Stimulated activated CD8-positive, alpha-beta memory T cell treated with anti-CD3 and anti-CD28 coated beads, Interleukin-4, amount 100 ng/mL, for 4 hours (primary cell): ENCODE measurements at places on chromosomes 11 and 22.

DNA sequence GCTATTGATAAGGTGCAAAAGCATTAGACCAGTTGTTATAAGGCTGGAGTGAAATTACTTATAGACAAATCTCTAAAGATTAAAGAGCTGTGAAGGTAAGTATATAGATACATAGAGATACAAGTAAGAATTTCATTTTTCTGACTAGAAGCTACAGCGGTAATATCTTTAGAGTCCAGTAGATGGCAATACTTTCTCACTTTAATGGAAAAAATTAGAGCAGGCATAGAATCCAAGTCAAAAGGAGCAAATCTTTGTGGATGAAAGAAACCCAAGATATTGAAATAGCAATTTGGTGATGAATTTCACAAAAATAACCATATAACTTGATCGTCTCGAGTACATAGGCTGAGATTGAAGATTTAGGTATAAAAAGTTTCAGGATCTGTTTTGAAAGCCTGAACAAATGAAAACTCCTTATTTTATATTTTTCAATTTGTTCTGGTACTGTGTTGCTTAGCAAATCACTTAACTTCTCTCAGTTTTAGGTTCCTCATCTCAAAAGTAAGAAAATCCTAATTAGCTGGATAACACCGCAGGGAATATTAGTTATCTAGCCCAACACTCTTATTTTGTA is 81.9 kb downstream of the UVRAG start:
- no peak for DNase-seq

GRCh38 chr11:73333640-73334383 is 25.7 kb downstream of the ARHGEF17 start:
- DNase-seq = no peak

GRCh38 chr11:111469200-111469599 is 43.0 kb downstream of the BTG4 start:
- DNase-seq = no peak

GRCh38 chr11:75576017-75576416 is 14.0 kb downstream of the SERPINH1 start:
- no peak for DNase-seq

DNA sequence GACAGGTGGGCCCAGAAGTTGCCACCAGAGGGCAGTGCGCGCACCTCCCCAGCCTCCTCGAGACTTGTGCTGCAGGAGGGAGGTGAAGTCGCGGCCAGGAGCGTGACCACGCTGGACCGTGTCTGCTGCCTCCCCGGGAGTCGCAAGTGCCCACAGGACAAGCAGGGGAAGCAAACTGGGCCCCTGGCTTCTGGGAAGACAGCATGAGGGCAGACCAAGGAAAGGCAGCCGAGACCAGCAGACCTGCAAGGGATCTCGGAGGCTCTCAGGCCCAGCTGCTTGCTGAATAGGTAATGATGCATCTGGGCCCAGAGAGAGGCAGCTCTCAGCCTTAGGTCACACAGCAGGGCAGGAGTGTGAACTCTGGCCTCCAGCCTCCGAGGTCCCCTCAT is 17.0 kb upstream of the IL2RB start:
- peak; percentile 69 for DNase-seq

GRCh38 chr11:115364896-115365295 is 139.3 kb downstream of the CADM1 start:
- DNase-seq = no peak

DNA sequence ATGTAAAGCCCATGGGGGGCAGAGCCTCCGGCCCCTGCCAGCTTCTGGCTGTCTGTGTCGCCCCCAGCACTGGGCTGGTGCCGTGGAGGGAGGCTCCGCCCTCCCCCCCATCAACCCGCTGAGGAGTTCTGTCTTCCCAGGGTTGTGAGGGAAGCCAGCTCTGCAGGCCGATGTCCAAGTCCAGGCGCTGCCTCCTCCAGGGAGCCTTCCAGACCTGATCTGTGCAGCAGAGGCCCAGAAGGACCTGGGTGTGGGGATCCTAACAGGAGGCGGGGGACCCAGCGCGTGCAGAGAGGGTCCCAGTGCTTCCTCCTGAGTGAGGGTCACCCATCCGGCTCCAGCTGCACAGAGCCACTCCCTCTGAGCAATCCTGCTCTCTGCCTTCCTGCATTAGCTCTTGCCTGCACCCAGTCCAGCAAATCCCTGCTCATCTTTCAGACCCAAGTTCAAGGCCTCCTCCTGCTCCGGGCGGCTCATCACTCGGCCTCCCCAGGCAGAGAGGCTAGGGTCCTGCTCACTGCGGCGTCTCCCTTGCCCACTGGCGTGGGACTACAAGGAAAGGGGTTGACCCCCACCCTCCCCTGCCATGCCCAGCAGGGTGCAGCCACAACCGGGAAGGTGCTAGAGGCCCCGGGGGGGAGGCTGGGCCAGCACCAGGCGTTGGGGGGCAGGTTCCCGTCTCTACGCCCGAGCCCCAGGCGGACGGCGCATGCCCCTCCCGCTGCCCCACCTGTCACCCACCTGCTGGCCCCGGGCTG is 16.4 kb downstream of the PRR33 start:
- DNase-seq = no peak

- DNase-seq = no peak
Observed at GRCh38 chr11:128564642-128565245, 22.6 kb downstream of the ETS1 start.

GRCh38 chr11:132202621-132203020 is 832.2 kb downstream of the NTM start:
- DNase-seq = no peak

DNA sequence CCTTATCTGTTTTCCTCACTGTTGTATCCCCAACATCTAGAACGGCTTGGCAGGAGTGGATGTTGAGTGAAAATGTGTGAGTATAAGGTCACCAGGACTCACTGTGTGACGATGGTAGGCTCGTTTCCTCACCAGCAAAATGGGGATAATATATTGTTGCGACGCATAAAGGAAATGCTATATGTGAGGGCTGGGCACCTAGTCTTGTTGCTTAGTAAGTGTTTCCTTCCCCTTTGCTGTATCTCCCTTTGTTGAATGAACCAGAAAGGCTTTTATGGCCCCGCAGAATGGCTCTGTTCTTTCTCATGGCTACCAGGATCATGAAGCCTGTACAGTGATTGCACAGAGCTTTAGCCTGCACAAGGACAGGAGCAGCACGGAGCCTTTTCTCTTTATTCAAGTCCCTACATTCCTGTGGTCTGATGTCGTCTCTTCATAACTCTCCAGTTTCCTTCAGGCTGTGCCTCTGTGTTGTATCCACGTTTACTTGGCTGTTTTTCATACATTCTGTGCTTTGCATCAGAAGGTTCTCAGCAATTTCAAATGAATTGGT is 5.4 kb downstream of the TNRC6B start:
- DNase-seq = no peak

DNA sequence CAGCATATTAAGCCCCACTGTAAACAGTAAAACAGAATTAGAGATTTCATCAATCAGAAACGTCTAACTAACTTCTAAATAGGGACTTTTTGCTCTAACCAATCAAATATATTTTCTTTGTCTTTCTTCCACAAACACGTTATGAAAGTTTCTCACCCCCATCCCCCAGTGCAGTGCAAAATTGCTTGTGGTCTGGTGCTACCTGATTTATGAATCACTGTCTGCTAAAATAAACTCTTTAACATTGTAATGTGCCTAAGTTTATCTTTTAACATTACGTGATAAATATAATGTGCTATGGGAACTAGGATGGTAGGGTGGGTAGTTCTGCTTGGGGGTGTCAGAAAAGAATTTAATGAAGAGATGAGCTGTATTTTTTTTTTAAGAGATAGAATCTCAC is 47.3 kb upstream of the SLC5A1 start:
- no peak for DNase-seq
